ENCODE measurements at places on chromosomes 13 and 19. TPM values are rescaled to one million over a fixed set of nuclear protein-coding genes. Genes with fewer than 3 reads are reported as not detected.

DNA sequence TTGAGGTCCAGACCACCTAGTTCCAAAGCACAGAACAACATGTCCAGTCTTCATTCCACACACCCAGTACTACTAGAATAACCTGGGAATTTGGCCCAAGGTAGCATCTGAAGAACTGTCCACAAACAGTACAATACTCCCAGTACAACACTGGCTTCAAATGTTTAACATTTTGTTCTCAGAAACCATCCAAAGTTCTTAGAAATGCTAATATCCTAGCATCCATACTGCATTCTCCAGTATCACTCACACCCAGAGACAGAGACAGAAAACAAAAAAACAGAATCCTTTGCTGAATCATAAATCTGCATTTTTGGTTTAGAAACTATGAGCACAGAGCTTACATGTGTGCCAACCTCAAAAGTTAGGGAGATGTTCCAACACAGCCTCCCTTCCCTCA, 490.8 kb downstream of the FOXO1 start:
- no peak for DNase-seq

GRCh38 chr19:52660981-52661380, 22.8 kb upstream of the ZNF83 start:
- DNase-seq, result peak; percentile 46

DKKL1 gene
- total RNA-seq, result 0.35 TPM

GRCh38 chr13:25588336-25589060, 216.7 kb downstream of the ATP8A2 start:
- DNase-seq, result no peak

DNA sequence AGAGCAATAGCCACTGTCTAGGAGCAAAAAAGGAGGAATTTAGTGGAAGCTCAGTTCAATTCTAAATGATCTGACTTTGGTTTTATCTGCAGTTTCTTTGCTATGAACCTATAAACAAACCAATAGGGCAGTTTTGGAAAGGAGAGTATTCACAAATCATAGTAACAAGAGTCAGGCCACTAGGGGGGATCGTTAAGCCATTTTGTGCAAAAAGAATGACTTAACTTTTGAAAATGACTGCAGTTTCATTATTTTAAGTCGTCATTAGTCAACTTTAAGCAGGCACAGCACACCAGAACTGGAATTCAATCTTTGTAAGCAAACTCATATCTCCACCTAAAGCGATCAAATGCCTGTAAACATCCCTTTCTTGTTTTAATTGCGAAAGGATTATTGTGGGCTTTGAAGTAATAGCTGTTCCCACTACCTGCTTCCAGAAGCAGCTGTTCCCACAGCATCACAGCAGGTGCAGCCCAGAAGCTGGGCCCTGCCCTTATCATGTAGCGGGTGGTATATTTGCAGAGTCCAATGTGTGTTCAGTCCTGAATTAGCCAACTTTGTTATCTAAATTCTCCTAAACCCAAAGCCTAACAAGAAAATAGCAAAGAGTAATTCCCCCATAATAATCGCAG, 51.5 kb downstream of the SOX21 start:
- peak; percentile 16 for DNase-seq

GRCh38 chr13:25237083-25237482, 50.2 kb downstream of the MTMR6 start:
- no peak for DNase-seq

GRCh38 chr13:94335761-94336526, 143.5 kb downstream of the DCT start:
- DNase-seq, result peak; percentile 27

FGF21 gene
- total RNA-seq, result not detected

- DNase-seq, result no peak
Measured at GRCh38 chr13:33026489-33027152, 10.4 kb downstream of the KL start.

GRCh38 chr13:50129081-50129705, 113.9 kb downstream of the KCNRG start:
- DNase-seq, result no peak

DNA sequence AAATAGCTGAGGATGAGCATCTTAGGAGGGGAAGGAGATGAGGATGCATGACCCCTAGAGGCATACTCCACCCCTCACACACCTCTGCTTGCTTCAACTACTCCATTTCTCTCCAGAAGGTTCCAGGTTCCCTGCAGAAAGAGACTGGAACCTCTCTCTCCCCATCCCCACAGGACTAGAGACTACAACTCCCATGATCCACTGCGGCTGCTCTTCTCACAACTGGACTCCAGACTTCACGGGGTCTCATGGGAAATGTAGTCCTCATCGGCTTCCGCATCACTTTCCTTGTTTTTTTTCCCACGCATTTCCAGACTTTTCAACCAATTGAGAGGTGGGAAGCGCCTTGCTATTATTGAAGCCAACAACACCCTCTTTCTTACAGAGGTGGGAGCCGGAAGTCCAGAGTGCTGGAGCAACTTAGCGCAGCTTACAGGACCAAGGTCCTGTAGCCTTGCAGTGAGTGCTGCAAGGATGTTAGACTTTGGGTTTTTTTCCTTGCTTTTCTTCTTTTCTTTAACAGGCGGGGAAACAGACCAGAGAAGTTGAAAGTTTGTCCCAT, 13.9 kb upstream of the CACNG6 start:
- peak; percentile 44 for DNase-seq

CAMSAP3 gene
- total RNA-seq, result 1.9 TPM
